Right cardiac atrium (tissue), 5 donors: ENCODE measurements at places on chromosomes 1 and 21. TPM values are rescaled to one million over a fixed set of nuclear protein-coding genes. Genes with fewer than 3 reads are reported as not detected.

PDZK1 gene
- not detected for total RNA-seq

GNG4 gene
- not detected for total RNA-seq

ALPL gene
- total RNA-seq, result 32.1 TPM

CRNN gene
- total RNA-seq, result not detected

MXRA8 gene
- 37.4 TPM for total RNA-seq

CNR2 gene
- total RNA-seq, result not detected

LMX1A gene
- total RNA-seq, result not detected
